ENCODE measurements at places on chromosomes 4 and X.

- no peak for ATAC-seq
Measured at GRCh38 chrX:105475801-105476200, 255.3 kb upstream of the TEX13A start.

- no peak for ATAC-seq
Measured at GRCh38 chrX:150902434-150903109, 4.1 kb upstream of the CD99L2 start.

- peak; percentile 98 for ATAC-seq
Measured at GRCh38 chr4:124262211-124263179, 450.0 kb downstream of the ANKRD50 start.

DNA sequence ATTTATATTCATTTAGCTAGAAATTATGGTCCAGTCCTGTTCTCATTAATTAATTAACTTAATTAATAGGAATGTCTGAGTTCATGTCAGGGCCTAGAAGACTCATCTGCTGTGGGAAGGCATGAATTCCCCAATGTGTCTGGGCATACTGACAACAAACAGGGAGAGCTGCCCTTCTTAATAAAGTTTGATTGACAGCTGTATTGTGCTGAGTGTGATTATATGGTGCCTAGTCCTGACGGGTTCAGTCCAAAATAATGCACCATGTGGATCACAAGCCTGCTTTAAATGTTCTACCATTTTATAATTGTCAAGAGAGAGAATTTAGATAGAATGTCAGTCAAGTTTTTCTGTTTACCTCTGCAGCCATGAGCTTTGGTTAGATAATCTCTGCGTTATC, 34.6 kb downstream of the ANXA10 start:
- ATAC-seq = no peak

Data from motor neuron (in vitro differentiated cells).